HuH-7.5 (cell line): ENCODE measurements at places on chromosomes 7 and 10.

DNA sequence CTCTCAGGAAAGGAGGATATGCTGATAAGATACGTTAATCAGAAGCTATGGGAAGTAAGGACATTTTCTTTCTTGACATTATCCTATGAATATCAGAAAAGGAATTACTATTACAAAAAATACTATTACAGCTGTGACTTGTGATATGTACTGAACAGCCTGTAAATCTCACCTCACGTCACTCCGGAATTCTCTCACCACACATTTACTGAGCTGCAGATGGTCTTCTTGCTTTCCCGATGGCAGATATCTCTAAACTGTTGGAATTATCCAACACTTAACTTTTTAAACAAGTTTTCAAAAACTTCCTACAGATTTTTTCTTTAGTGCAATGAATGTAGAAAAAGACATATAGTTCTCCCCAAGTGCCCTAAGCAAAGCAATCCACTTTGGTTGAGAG lies 313.4 kb downstream of the GPR37 start:
- no peak for DNase-seq

DNA sequence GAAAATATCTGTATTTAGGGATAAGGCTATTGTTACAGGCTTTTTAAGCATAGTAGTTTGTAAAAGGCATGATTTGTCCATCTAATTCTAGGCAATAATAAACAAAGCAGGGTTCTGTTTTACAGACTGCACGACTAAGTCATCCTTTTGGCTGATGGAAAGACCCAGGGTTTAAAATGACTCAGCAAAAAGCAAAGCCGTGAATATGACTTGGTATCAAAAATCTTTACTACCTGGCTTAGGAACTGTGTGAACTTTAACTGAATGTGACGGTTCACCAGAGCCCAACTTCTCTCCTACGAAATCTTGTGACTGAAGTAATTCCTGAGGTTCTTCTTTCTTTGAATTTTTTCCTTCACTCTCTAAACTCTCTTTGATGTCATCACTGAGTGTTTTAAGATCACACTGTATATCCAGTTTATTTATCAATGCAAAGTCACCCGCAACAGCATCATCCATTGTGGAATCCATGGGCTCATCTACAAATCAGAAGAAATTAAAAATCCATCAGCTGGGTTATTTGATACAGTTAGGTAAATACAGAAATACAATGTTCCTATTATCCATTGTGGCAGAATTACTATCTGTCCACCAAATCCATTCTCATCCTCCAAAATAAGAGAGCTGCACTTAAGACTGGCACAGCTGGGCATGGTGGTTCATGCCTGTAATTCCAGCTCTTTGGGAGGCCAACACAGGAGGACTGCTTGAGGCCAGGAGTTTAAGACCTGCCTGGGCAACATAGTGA lies 17.0 kb downstream of the ATE1 start:
- no peak for DNase-seq

- DNase-seq, result no peak
These were observed 3.1 kb upstream of the DOCK1 start for GRCh38 chr10:126902157-126902556.

DNA sequence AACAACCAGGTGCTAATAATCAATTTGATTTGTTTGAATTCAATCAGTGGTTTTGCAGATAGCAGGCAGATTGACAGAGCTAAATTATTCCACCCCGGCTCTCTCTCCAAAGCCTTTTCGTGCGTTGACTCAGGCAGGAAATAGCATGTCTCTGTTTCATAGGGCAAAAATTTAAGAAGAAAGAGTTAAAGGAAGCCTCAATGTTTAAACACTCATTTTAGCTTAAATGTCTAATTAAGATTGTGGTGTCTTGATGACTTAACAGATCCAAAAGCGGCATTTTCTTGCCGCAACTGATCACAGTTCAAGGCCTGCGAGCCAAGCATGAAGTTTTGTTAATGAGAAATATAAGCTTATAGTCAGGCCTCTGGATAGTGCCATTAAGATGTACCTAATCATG lies 1051.1 kb upstream of the AUTS2 start:
- no peak for DNase-seq

GRCh38 chr10:90930070-90930837 lies 9.4 kb upstream of the ANKRD1 start:
- no peak for DNase-seq

DNA sequence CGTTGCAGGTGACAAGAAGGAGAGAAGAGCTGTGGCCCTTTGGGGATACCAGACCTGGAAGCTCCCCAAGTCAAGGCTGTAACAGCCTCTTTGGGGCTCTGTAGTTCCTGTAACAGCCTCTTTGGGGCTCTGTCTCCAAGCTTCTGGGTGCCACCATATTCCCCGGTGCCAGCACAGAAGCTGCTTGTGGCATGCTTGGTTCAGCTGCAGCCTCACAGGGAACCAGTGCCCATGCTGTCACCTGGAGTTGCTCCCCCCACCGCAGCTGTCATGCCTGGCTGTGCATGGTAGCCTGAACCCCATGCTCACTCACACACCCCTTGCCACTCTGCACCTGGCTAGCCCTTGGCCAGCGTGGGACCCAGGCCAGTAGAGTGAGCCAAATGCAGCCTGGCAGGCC lies 109.1 kb downstream of the ELAPOR2 start:
- no peak for DNase-seq

GRCh38 chr7:43362652-43363034 lies 220.3 kb upstream of the STK17A start:
- DNase-seq, result no peak

- no peak for DNase-seq
These were observed 38.6 kb upstream of the TNKS2 start for GRCh38 chr10:91759581-91759986.

GRCh38 chr10:128124813-128125403 lies 1.3 kb downstream of the MKI67 start:
- DNase-seq, result no peak

DNA sequence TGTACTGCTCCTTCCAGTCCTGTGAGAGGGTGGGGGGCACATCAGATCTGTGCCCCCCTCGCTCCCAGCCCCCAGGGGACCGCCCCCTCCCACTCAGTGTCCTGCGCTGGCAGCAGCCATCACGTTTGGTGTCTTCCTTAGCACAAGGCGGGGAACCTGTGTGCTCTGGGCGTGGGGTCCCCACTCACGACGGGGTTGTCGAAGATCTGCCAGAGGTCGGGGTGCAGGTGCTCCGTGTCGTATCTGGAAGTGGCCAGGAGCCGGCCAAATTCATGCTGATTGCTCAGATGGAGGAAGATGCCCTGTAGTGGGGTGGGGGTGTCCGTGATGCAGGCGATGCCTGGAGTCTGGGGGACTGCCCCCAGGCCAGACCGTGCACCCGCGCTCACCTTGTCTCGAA lies 7.2 kb downstream of the PLOD3 start:
- DNase-seq, result no peak

DNA sequence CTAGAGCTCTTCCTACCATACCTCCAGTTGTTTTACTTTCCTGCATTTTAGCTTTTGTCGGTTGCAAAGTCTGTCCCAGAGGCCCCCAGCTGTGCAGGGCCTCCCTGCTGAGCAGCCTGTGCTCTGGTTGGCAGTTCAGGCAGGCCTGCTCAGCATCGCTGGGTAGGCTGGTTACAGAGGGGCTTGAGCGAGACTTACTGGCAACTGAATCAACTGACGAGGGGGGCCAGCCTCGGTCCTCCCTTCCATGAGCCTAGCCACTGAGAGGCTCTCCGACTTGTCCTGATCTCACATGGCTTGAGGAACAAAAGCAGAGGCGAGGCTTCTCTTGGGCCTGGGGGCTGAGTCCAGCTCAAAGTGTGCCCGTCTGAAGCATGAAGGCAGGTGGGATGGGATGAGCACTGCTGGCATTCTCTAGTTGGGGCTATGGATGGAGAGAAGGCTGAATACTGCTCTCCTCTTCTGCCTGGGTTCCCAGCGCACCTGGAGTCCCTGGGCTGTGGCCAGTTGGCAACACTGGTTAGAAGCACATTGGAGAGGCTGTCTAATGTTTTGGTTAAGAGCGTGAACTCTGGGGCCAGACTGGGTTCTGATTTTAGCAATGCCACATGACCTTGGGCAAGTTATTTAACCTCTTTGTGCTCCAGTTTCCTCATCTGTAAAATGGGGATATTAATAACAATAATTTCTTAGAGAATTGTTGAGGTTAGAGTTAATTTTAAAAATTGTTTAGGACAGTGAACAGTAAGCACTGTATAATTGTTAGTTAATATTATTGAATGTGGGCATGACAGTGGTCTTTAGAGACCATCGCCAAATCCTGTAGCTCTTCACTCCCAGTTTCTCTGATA lies 6.9 kb upstream of the SFRP5 start:
- no peak for DNase-seq

DNA sequence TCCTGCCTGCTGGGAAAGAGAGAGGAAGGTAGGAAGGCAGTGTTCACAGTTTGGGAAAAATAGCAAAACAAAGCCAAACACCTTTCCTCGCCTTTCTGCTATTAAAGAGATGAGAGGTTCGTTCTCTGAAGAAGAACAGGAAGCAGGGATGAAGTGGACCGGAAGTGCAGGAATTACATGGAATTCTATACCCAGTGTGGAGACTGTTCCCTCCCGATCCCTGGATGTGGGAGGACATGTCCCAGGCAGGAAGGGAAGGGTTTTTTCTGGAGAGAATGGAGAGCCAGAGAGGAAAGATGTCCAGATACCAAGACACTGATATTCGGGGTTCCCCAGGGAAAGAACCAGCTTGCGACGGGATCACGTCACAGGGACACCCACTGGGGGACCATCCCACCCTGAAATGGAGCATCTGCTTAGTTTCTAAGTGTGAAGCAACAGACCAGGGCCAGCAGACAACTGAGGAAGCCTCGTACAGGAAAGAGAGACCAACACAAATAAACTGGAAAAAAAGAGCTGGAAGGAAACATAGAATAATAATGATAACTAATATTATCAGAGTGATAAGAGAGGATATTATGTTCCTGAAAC lies 187.6 kb downstream of the PRPF18 start:
- DNase-seq, result no peak

- DNase-seq, result no peak
These were observed 480.7 kb downstream of the TFEC start for GRCh38 chr7:115549910-115550309.

DNA sequence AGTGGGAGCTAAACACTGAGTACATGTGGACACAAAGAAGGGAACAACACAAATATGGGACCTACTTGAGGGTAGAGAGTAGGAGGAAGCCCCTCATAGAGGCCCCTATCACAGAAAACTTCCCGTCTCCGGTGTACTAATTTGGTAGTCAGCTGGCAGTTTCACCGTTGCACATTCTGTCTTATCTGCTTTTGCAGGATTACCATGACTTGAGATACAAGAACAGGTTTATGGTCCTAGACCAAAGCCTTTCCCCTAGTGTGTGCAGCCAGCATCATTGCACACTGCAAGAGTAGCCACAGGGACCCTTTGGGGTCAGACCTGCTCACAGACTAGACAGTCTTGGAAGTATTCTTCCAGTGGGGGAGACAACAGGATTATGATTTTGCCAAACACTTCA lies 5.9 kb upstream of the IFIT1B start:
- DNase-seq, result no peak
